ENCODE measurements at places on chromosomes 12 and 14. TPM values are rescaled to one million over a fixed set of nuclear protein-coding genes. Genes with fewer than 3 reads are reported as not detected.

Gene VPS33A
- total RNA-seq: 29.4 TPM

Gene NUDT14
- 10.8 TPM for total RNA-seq

Gene FSCB
- total RNA-seq: not detected

Gene ENDOU
- not detected for total RNA-seq

DNA sequence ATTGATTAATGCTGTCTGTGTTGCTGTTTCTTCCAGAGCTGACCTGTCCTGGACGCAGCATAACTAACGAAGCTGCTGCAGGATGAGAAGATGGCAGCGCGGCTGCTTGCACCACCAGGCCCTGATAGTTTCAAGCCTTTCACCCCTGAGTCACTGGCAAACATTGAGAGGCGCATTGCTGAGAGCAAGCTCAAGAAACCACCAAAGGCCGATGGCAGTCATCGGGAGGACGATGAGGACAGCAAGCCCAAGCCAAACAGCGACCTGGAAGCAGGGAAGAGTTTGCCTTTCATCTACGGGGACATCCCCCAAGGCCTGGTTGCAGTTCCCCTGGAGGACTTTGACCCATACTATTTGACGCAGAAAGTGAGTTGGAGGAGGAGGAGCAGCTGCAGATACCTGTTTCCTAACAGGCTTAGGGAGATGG lies 71.7 kb downstream of the SCN8A start:
- H3K4me1 ChIP-seq: no peaks in the 10 kb centered on the region
- no peaks in the 10 kb centered on the region for H3K36me3 ChIP-seq
- no peak for DNase-seq

GRCh38 chr12:93892423-93893268 lies 215.5 kb downstream of the CRADD start:
- no peak for DNase-seq
- H3K27me3 ChIP-seq: no peaks in the 10 kb centered on the region
- peaks cover 6% of the 10 kb centered on the region for H3K4me1 ChIP-seq
- no peak overlapping the region for H3K4me3 ChIP-seq
- no peaks in the 10 kb centered on the region for H3K36me3 ChIP-seq
